Prostate gland (tissue), 2 donors: ENCODE measurements at places on chromosomes 4 and X. TPM values are rescaled to one million over a fixed set of nuclear protein-coding genes. Genes with fewer than 3 reads are reported as not detected.

- H3K27ac ChIP-seq, result no peak overlapping the region
- no peaks in the 10 kb centered on the region for H3K4me1 ChIP-seq
- no peaks in the 10 kb centered on the region for H3K36me3 ChIP-seq
- no peaks in the 10 kb centered on the region for H3K27me3 ChIP-seq
- H3K4me3 ChIP-seq, result no peak overlapping the region
- DNase-seq, result no peak
Measured at GRCh38 chr4:117479673-117480072, 394.3 kb upstream of the TRAM1L1 start.

Gene UNC5C
- 1.8 TPM for total RNA-seq

GRCh38 chrX:3690140-3690539 is 23.3 kb downstream of the PRKX start:
- no peaks in the 10 kb centered on the region for H3K27me3 ChIP-seq
- H3K36me3 ChIP-seq, result no peaks in the 10 kb centered on the region
- H3K27ac ChIP-seq, result no peak overlapping the region
- DNase-seq, result no peak
- H3K4me1 ChIP-seq, result no peaks in the 10 kb centered on the region

Gene RAB41
- 1.3 TPM for total RNA-seq

DNA sequence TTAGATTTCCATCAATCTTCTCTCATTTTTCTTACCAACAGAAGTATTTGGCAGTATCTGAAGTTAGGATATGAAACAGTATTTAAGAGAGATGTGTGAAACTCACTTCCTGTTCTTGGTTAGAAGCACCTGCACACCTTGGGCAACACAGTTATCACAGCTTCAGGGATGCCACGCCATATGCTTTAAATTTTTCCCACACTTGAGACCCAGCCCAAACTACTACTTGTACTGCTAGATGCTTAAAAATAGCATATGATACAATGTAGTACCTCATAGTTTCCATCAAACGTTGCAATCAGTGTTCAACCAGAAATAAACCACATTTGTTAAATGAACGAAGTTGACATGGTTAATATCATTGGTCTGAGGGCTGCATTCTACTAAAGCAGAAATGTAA is 725.1 kb upstream of the FRG1 start:
- DNase-seq, result no peak
- no peak overlapping the region for H3K27ac ChIP-seq
- H3K4me3 ChIP-seq, result no peak overlapping the region
- no peaks in the 10 kb centered on the region for H3K27me3 ChIP-seq
